Stimulated activated CD8-positive, alpha-beta memory T cell treated with anti-CD3 and anti-CD28 coated beads, Interleukin-4, amount 100 ng/mL, for 1 hour (primary cell): ENCODE measurements at places on chromosomes 5 and 9.

- no peak for DNase-seq
These were observed 64.5 kb downstream of the CEP120 start for GRCh38 chr5:123358751-123359150.

DNA sequence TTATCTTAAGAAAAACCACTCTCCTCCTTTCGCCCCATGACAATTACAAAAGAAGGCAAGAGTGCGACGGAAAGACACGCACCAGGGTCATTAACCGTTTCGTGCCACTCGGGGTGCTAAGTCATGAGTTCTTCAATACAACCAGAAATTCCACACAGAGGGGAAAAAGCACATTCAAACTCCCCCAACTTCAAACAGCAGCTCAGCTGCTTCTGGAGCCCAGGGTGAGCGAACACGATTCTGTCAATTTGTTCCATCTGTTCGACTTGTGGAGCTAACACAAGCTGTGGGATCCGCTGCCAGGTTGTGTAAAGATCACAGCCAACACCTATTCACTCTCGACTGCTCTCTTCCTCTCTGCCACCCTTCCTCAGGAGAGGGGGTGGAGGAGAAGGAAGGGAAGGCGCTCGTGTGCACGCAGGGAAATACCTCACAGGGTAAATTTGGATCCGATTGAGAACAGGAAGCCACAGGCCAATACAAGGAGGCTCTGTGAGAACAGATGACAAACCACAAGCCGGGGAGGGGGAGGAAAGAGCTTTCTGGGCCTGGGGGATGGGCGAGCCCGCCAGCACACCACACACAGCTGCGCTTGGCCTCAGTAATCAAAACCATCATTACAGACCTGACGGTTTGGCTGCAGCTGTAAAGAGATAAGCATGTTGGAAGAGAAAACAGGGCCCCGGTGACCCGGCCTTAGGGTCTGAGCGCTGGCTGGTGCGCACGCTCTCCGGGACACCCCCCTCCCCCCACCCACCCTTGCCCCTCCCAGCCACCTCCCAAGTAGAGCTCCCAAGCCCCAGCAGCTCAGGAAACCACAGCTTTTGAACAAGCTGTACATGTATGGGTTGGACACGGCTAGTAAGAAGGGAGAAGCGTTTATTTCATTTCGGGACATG is 54.3 kb downstream of the PTCH1 start:
- DNase-seq: peak; percentile 7

- no peak for DNase-seq
These were observed 987 bp downstream of the FBXW5 start for GRCh38 chr9:136943291-136944211.

- no peak for DNase-seq
These were observed 183.2 kb upstream of the TBC1D2 start for GRCh38 chr9:98438666-98439065.

- no peak for DNase-seq
These were observed 17.1 kb upstream of the SYNPO start for GRCh38 chr5:150623152-150623877.

DNA sequence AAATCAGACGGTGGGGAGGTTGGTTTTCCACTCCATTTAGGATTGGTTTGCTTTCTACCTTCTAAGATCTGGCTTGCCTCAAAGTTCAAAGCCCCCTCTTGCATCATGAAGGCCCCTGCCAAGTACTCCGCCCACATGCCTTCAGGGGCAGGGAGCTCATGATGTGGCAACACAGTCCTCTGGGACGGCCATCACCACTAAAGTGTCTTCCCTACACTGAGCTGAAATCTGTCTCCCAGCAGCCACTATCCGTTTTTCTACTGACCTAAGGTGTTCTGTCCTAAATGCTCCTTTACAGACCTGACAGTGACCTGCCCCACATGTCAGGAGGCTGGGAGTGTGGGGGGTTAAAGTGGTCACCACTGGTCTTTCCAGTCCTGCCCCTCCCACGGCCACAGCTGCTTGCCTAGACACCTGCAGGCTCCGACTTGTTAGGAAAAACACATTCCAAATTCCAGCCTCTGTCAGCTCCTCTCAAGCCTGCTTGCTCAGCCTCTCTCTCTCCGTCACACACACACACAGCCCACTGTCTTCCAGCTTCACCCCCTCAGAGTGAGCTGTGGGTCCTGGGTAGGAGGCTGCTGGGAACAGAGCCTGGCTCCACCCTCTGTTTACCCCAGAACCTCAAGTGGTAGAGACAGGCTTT is 44.9 kb downstream of the SHB start:
- no peak for DNase-seq

- DNase-seq: no peak
These were observed 240.7 kb downstream of the CSNK1G3 start for GRCh38 chr5:123752552-123753179.

- no peak for DNase-seq
These were observed 117.0 kb downstream of the VAV2 start for GRCh38 chr9:133875131-133875530.

- DNase-seq: no peak
These were observed 1.1 kb downstream of the SLIT3 start for GRCh38 chr5:169299663-169300467.

DNA sequence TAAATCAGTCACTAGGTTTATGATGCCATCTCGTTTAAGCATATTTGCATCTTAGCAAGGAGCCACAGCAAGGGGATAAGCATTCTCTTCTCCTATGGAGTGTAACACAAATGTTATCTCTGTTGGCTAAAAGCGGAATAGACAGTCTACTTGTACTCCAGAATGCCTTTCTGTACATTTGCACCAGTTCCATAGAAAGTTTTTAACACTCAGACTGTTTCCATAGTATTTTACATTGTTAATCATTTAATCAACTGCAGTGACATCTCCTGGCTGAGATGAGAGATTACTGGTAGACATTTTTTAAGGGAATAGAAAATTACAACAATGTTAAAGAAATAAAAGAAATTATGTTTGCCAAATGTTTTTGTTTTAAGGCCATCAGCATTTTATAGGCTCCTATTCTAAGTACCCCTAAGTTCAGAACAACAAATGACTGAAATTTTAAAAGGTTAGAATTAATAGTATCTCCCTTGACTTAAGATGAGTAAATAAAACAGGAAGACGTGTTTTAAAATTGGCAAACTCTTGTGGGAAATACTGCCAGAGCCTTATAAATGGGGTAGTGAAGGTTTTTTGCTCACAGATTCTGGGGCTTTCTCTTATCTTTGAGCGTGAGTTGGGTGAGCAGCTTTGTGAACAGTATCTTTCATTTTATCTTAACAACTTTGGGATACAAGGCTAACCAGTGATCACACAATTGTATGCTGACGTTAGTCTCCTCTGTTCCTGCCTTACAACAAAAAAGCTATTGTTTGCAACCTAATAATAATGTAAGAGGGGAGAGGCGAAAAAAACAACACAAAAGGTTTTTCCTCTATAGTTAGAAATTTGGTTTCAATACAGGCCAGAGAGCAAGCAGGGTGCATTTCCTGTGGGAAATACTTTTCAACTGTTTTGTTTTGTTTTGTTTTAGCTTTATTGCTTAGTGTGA is 294.3 kb downstream of the FBXL7 start:
- no peak for DNase-seq

GRCh38 chr9:125407432-125407973 is 145.9 kb downstream of the GAPVD1 start:
- no peak for DNase-seq

DNA sequence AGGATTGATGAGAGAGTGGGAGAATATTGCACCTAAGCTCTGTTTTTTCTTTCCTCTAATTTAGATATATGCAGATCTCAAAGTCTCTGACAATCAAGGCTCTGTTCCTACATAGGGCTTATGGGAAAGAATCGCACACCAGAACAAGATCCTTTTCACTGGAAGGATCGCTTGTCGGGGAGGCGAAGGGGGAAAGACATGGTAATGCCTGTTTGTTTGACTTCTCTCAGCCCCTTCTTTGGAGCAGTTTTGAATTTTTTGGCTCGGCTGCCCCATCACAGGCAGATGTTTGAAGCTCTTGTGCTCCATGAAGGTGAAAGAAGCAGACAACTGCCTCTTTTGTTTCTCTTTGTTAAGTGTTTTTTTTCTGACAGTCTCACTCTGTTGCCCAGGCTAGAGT is 599.9 kb upstream of the ZNF608 start:
- no peak for DNase-seq
